ENCODE measurements at places on chromosomes 5 and 9. TPM values are rescaled to one million over a fixed set of nuclear protein-coding genes. Genes with fewer than 3 reads are reported as not detected.

GRCh38 chr5:92795633-92796032, 785.4 kb downstream of the NR2F1-AS1 start:
- no peak for DNase-seq

GRCh38 chr9:72932619-72933018, 20.2 kb downstream of the ALDH1A1 start:
- no peak for DNase-seq

- no peak for DNase-seq
Measured at GRCh38 chr9:69554945-69555344, 117.2 kb downstream of the APBA1 start.

- no peak for DNase-seq
Measured at GRCh38 chr9:98523231-98523901, 185.4 kb downstream of the GABBR2 start.

DNA sequence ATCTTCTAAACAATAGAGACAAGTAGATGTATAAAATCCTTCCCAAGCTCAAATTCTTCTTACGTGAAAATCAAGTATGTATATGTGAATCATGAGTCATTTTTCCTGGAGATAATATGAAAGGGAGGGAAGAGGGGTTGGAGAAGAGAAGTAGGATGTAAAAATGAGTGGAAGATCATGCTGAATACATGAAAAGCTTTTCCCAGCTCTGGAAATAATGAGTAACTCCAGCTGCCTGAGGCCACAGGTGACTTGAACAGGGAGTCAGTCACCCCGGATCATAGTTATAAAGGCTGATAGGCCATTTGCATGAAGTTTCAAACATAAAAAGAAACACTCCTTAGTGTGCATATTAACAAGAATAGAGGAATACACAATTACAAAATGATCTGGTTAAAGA, 486.7 kb downstream of the EFNA5 start:
- no peak for DNase-seq

DNA sequence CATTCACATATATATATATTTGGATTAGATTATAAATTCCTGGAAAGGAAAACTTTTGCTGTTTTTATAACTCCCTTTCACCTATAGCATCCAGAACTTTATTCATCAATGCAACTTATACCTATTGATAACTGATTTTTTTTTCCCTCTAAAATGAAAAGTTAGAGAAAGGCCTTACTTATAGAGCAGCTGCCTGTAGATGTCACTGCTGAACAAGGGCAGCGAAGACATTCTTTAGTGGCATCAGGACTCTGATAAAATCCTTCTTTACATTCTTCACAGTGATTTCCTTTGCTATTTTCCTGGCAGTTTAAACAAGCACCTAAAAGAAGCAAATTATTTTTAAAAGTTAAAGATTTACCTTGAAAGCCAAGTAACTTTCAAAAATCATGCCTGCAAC, 32.3 kb upstream of the CDK5RAP2 start:
- no peak for DNase-seq

GRCh38 chr9:5614985-5615384, 13.9 kb upstream of the RIC1 start:
- no peak for DNase-seq

DNA sequence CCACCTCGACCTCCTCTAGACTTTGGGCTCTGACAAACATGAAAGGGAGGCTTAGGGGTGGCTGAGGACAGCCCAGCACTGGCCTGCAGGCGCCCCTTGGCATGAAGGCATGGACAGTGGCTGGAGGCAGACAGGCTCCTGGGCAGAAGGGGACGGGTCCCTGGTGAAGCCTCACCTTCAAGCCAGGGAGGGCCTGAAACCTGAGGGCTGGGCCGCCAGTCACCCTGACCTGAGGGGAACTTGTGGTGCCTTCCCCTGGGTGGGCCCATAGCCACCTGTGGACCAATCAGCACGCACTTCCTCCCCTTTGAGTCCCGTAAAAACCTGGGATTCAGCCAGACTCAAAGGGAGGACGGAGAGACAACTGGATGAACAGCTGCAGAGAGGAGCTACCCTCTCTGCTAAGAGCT, 90.4 kb upstream of the PUM3 start:
- no peak for DNase-seq

DNA sequence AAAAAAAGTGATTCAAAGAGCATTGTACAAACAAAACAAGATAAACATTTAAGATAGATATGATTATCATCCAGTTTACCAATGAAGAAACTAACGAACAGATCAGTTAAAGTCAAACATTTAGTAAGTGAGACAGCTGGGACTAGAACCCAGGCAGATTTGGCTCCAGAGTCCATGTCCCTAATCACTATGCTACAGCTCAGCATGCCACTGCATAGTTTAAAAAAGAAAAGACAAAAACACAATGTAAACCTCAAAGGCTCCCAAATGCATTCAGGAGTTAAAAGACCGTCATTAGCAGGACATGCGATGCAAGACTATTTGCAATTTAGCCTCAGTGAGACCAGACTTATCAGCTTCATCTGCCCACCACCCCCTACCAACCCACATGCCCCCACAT, 36.8 kb downstream of the DENND1A start:
- no peak for DNase-seq

GRCh38 chr5:109656829-109657228, 32.9 kb upstream of the MAN2A1 start:
- peak; percentile 30 for DNase-seq

- DNase-seq: no peak
Measured at GRCh38 chr5:102789469-102789868, 34.4 kb downstream of the PAM start.

DNA sequence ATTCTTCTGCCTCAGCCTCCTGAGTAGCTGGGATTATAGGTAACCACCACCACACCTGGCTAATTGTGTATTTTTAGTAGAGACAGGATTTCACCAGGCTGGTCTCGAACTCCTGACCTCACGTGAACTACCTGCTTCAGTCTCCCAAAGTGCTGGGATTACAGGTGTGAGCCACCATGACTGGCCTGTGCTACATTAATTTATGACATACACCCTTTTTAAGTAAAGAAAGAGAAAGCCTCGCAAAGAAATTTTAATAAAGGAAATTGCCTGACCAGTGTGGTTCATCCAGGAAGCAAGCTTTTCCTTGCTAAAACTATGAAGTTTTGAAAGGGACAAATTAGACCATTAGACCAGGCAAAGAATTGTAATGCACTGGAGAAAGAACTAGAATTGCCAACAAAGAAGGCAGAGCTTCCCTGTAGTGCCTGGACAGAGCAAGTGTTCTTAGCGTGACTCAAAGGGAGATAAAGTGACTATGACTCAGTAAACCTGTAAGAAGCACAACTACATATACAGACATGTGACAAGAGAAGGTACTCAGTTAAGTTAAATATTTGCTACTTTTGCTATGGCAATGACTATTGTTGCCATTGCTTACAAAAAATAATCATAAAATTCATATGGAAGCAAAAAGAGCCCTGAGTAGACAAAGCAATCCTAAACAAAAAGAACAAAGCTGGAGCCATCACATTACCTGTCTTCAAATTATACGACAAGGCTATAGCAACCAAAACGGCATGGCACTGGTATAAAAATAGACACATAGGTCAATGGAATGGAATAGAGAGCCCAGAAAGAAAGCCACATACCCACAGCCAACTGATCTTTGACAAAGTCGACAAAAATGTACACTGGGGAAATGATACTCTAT, 54.6 kb downstream of the FYB1 start:
- DNase-seq: no peak

- DNase-seq: peak; percentile 38
Measured at GRCh38 chr9:117546894-117547678, 132.2 kb upstream of the ASTN2 start.

DNA sequence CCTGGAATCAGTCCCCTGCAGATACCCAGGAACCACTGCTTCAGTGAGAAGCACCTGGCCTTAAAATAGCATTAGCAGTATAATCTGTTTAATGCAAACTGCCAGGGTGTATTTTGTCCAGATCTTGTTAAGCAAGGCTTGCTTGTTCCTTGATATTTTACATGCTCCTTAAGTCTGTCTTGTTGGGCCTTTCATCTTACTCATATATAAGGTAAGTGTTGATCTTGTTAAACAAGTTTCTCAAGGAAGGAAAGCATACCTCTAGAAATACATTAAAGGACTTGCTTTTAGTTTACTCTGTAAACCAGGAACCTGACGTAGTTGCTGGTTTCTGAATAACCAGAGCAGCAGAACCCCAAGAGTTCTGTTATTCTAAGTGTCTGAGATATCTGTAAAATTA, 13.7 kb downstream of the HSPA4 start:
- DNase-seq: no peak

- DNase-seq: no peak
Measured at GRCh38 chr9:739362-739761, 102.1 kb upstream of the DMRT1 start.

DNA sequence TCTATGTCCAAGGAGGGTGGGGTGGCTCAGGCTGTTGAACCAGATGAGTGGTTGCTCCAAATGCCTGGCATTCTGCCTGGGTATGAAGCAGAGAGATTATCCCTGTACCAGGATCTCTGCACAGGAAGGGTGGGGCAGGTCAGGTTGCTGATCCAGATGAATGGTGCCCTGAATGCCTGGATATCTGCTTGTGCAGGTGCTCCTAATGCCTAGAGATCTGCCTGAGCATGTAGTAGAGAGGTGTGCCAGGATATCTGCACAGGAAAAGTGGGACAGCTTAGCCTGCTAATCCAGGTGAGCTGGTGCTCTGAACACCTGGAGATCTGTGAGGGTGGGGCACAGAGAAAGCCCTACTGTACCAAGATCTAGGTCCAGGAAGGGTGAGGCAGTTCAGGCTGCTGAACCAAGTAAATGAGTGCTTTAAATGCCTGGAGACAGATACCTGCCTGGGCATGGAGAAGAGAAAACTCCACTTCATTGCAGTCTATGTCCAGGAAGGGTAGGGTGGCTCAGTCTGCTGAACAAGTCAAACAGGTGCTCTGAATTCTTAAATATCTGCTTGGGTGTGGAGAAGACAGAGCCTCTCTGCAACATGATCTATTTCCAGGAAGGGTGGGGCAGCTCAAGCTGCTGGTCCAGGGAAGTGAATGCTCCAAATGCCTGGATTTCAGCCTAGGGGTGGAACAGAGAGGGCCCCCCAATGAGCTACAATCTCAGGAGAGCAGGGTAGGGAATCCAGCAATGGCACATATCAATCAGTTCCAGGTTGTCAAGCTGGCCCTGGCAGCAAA, 189.4 kb upstream of the DMRTA1 start:
- no peak for DNase-seq

DNA sequence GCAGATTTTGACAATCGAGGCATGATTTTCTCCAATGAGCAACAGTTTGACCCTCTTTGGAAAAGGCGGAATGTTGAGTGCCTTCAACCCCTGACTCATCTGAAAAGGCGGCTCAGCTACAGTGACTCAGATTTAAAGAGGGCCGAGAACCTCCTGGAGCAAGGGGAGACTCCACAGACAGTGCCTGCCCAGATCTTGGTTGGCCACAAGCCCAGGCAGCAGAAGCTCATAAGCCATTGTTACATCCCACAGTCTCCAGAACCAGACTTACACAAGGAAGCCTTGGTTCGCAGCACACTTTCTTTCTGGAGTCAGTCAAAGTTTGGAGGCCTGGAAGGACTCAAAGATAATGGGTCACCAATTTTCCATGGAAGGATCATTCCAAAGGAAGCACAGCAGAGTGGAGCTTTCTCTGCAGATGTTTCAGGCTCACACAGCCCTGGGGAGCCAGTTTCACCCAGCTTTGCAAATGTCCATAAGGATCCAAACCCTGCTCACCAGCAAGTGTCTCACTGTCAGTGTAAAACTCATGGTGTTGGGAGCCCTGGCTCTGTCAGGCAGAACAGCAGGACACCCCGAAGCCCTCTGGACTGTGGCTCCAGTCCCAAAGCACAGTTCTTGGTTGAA, 13.6 kb downstream of the PTPDC1 start:
- DNase-seq: no peak

DNA sequence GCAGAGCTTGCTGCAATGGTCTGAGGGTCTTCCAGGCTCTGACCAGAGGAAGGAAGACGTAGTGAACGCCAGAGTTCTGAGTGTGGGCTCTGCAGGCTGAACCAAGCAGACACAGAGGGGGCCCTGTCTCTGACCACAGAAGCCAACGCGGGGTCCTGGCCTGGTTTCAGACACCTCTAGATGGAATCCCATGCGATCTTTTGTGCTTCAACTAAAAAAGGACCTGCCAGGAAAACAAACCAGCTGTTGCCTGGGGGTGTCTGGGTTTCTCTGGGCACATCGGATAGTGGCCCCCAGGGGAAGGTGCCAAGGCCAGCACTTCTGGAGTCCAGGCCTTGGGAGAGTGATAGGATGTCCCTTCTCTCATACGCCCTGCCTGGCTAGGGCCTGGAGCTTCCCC, 12.9 kb downstream of the PRDM12 start:
- DNase-seq: no peak

DNA sequence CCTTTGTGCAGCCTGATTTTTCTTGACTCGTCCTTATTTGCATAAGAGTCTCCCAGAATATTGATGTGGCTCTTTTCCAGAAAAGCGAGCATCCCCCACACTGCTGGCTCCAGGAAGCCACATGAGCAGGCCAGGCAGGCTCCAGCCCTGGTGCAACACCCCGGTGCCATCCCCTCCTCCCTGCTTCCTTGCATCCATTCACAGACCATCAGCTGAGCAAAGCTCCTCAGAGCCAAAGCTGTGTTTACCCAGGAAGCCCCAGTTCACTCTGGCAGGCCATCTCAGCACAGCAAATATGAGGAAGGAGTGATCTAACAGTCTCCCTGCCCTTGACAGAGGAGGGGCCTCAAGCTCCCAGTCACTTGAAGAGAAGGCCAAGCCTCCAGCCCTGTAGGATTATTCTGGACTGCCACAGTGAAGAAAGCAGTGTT, 34.4 kb downstream of the INSYN2B start:
- DNase-seq: no peak

PCDHGA6 gene
- 5.2 TPM for total RNA-seq

PFN3 gene
- not detected for total RNA-seq

KCNV2 gene
- total RNA-seq: not detected

OR2K2 gene
- total RNA-seq: not detected

GTF2H2C gene
- total RNA-seq: 5.3 TPM

PAEP gene
- total RNA-seq: not detected

C5orf52 gene
- not detected for total RNA-seq

PPIC gene
- 31.0 TPM for total RNA-seq

JMY gene
- 11.9 TPM for total RNA-seq

TNFSF8 gene
- total RNA-seq: 1.0 TPM

ANXA2R gene
- 1.3 TPM for total RNA-seq

DOCK8 gene
- total RNA-seq: 10.9 TPM
